HAP-1 (cell line): ENCODE measurements at places on chromosomes 7 and 10.
A peak's percentile ranks its signal among the peaks of the same experiment; 100 is the strongest.

- no peak for DNase-seq
Measured at GRCh38 chr7:101899616-101900015, 82.2 kb downstream of the CUX1 start.

DNA sequence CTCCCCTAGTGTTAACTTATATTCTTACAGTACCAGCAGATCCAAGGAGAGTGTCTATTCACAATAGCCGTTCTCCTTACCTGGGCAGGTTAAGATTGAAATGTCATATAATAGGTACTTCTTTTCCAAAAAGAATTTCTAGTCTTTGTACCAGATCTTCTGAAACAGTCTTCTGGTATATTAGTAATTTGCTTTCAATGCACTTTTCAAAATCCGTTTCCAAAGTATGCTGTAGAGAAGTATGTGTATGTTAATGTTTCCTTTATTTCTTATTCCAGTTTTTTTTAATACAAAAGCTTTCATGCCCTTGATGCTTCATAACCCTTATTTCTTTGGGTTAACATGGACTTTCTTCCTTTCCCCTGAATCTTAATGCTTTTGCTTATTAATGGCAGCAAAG, 188.2 kb downstream of the MLLT10 start:
- DNase-seq, result no peak

DNA sequence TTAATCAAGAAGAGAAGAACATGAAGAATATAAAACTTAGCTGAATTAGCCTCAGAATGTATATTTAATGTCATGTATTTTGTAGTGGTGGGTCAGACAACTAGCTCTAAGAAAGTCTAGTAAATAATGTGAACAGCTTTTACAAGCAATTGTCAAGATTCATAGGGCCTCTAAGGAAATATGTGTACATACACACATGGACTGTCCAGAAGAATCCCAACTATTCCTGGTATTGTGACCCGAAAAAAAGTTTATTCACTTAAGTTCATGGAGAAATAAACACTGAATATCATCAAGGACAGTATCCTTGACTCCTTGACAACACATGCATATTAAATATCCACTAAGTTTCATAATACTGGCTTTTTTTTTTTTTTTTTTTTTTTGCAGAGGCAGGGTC, 11.4 kb upstream of the TWIST1 start:
- DNase-seq, result no peak

DNA sequence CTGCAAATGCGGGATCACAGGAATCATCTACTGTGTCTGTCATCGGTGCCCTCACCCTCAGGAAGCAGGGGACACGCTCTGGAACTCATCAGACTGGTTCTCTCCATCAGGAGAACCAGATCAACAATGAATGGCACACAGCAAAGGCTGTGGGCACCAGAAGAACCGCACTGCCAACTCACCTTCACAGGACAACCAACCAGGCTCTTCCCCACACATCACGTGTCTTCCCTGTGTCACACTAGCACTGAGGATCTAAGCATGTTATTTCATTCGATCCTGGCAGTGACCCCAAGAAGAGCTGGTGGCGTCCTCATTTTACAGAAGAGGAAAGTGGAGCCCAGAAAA, 106.1 kb downstream of the TNS3 start:
- no peak for DNase-seq

DNA sequence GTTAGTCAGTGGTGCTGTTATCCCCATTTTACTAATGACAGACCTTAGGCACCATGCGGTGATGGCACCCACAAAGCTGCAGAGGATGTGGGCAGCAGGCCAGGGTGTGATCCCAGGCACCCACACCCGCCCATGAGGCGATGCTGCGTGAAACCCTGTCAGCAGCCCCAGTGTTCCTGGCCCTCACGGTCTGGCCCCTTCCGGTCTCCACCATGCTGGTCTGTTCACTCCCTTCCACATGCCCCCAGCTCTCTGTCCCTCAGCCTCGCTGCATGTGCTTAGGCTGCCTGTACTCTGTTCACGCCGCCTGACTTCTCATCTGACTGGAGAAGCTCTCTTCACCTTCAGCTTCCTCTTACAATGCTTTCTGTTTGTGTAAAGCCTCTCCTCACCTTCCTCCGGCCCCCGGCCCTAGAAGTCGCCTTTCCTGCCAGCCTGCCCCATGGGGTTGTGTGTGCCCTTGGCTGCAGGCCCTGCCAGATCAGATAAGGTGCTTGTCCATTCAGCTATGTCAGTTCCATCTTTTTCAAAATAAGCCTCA, 17.6 kb upstream of the ORAI2 start:
- no peak for DNase-seq

- peak; percentile 17 for DNase-seq
Measured at GRCh38 chr10:63520500-63521415, at the start of gene REEP3. Gene REEP3 (plus strand): TSS chr10:63521401. CDS start chr10:63521546, 145 bp downstream.

DNA sequence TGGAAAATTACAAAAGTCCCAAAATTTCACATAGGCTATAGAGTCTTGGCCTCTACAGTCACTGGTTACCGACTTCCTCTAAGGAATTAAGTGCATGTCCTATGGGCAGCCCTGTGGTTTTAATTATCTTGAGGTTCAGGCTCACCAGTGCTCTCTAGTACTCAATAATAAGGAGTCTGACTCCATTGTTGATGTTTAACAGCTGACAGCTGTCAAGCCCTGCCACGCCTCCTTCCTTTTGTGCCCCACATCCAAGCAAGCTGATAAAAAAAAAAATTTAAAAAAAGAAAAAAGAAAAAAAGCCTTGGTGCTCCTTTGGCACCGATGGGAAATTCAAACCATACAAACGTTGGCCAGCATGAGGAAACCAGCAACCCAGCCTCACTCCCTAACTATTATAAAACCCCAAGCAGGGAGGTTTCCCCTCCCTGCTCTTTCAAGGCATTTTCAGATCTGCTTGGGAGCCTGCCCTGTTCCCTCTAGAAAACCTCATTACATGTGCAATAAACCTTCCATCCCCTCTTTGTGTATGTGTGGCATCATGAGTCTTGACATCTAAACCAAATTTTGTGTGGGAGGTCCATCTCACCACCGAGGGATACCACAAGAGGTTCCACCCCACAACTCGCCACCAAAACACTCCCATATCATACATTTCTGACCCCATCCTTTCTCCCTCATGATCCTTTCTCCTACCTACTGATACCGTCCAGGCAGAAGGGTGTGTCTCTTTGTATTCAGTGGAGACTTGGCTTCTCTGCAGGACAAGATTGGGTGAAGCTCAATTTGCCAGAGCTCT, 70.9 kb upstream of the CCDC71L start:
- no peak for DNase-seq

DNA sequence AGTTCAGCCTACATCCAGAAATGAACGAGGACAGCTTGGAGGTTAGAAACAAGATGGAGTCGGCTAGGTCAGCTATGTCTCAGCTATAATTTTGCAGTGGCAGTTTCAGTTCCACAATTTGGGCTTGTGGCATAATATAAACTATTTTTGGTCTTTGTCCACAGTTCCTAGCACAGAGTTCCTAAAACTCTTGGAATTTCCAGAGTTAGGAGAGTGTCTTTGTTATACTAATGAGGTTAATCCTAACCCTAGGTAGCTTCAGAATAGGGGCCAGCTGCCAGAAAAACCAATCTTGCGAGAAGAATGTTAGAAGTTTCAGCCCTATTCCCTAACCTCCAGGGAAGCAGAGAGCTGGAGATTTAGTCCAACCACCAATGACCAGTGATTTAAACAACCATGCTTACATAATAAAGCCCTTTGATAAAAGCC, 131.9 kb downstream of the AKR1D1 start:
- DNase-seq, result peak; percentile 83

DNA sequence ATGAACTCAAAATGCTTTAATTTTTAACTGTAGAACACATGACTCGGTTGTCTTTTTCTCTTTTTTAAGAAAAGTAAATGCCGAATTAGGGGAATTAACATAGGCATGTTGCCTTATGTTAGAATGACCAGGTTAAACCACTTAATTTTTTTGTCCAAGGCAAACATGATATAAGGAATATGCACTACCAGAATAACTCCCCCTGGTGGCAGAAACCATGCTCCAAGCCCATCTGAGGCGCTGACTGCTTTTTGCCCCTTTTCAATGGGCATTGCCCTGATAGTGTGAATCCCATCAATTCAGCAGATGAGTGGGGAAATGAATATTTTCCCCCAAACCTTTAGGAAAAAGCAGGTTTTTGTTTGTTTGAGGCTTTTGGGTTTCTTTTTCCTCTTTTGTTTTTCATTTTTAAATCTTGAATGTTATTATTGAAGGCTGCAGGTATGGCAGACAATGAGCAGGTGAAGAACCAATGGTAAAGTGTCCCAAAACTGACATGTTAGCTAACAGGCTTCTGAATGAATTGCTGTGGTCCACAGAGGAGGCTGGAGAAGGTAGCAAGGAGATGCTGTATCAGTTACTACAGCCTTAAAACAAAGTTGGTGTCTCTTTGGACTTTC, 284.3 kb downstream of the SORCS3 start:
- peak; percentile 63 for DNase-seq

GRCh38 chr7:87370660-87371180, 25.3 kb downstream of the CROT start:
- no peak for DNase-seq

- no peak for DNase-seq
Measured at GRCh38 chr10:52756966-52757365, 15.6 kb downstream of the MBL2 start.

GRCh38 chr7:33757050-33757449, 148.3 kb upstream of the BMPER start:
- DNase-seq, result no peak

DNA sequence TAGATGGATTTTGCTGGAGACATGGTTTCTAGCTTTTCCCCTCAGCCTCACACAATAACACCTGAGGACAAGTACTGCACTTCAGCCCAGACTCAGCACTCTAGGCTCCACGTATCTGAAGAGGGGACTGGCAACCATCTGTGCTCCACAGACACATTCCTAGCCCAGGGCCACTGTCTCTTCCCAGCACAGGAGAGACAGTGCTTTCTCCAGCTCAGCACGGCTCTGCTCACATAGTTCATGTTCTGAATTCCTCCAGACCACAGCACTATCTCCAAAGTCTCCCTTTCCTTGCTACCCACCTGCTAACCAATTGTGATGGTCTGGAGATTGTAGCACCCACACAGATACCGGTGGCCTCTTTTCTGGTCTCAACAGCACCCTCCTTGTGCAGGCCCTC, 114.5 kb downstream of the HTR7 start:
- no peak for DNase-seq

DNA sequence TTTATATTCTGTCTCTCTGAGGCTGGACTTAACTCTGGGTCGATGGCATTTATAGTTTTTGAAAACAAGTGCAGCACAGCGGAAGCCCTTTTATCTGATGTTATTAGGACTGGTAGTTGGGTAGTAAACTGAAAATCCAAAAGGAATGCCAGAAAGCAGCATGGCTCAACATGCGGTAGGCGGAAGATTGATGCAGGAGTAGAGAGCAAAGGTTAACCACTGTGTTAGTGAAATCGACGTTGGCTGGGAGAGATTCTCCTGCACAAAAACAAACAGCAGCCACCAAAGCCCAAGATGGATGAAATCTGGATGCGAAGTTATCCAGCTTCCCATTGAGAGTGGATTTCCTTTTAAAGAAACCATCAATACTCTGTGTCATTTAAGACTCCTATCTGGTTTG, 54.5 kb upstream of the EMX2 start:
- no peak for DNase-seq

DNA sequence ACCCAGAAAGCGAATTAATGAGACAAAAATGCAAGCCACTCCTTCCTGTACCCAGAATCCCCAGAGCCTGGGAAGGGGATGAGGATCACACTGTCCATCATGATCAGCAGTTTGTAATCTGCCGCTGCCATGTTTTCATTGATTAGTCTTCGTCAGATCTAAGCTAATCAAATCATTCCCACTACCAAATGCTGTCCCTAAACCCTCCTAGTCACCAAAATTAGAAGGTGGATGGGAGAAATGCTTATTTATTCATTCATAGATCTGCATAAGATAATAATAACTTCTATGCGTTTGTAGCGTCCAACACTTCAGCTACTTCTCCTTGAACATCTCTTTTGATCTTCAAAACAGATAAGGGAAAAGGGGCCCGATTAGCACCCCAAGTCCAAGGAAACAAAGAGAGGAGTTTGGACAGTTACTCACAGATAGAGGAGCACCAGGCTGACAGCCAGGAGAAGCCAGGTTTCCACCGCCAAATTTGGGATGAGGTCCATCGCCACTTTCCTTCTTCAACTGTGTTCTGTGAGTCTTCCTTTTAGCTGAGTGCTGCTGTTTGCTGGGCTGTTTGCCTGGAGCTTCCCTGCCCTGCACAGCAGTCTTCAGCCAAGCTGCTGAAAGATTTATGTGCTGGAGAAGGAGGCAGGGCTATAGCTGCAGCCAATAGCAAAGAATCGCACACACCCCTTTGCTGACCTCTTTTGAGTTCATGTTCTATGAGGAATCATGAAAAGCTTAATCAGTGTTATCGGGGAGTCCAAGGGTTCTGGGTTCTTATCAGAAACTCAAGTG, at the start of gene CYP3A5:
Gene CYP3A5, minus strand, starts transcription at position 597 of the 792 bp plus-strand sequence. Its CDS starts 100 bp downstream, at position 497.
- no peak for DNase-seq

DNA sequence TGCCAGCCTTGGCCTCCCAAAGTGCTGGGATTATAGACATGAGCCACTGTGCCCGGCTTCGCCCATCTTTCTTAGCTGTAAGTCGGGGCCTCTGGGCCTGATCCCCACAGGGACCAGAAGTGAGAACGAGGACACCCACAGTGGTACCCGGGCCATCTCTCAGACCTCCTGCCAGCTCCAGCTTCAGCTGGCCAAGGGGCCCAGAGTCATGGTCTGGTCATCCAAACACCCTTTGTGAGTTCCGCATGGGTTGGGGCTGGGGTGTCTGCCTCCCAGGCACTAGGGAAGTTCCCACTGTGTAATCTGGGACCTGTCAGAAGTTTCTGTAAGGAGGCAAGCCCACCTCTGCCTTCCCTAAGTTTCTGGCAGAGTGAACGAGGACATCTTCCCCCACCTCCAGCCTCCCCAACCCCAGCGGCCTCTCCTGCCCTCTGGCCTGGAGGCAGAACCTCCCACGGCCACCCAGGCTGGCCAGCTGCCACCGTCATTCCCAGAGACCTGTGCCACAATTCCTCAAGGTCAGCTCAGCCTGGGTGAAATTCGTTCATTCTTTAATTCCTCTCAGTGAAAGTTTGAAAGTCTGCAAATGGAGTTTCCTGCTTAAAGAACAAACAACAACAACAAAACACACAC, 19.5 kb upstream of the FOXL3 start:
- DNase-seq, result no peak

DNA sequence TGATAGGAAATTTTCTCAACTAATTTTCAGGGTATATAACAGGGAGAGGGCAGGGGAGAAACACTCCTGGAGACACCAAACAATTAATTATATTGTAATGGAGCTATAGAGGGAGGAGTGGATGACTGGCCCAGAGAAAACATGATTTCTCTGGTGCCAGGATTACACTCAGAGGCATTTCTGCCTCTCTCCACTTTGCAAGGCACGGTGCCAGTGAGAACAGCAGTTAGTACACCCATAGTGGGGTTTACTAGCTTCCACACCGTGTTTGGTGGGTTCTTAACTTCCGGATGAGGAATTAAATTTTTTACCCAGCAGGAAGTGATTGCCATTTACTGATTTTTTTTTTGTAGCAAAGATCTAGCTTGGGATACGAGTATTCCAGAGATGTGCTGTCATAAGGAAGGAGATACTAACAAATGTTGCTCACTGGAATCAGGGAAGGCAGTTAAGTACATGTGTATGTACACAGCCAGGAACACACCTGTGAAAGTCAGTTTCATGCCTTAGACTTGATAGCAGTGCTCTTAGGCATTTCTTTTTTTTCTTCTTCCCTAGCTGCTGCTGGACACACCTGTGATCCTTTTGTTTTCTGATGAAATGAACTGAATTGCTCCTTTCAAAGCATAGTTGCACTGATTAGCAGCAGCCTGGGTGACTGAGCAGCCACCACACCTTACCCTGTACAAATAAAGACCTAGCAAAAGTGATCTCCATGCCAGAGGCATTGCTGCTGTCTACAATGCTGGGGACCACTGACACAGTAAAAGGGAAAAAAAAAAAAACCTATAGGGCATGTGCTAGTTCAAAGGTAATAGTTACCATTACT, 58.1 kb downstream of the POLL start:
- DNase-seq, result no peak
